ENCODE measurements at places on chromosomes 16 and 17.
A peak's percentile ranks its signal among the peaks of the same experiment; 100 is the strongest.

GRCh38 chr17:9181640-9182039, 160.3 kb downstream of the NTN1 start:
- no peak for DNase-seq

GRCh38 chr16:84072014-84072413, 29.4 kb upstream of the SLC38A8 start:
- DNase-seq: no peak

DNA sequence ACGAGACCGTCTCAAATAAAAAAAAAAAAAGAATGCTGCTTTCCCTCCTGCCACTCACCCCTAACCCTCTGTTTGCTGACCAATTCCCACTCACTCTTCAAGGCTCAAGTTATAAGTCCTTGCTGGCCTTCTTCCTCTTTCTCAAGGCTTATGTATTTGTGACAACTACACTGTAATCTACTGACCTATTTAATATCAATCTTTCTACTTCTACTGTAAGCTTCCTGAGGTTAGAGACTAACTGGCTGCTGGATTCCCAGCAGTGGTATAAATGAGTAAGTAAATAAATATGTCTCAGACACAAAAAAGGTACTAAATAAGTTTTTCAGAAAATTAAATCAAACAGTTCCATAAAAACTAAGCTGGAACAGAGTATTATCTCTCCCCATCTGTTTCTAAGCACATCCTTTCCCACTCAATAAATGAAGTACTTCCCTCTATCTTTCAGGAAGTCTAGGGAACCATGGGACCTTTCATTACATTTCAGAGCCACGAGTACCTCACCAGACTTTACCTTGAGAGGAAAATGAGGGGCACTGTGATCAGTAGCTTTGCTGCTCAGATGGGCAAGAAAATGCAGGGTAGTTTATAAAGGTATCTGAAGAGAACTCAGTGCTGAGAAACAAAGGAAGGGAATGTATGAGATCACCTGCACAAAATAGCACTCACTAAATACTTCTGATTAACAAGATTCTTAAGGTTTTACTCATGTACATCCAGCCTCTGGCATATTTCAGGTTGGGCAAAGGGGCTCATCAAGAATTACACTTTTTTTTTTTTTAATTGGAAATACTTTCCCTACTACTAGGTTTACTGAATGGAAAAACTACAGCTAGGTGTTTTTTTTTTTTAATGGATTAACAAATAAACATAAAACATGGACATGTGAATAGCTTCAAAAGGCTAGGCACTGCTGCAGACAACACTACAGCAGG, 10.8 kb downstream of the SSH2 start:
- no peak for DNase-seq

DNA sequence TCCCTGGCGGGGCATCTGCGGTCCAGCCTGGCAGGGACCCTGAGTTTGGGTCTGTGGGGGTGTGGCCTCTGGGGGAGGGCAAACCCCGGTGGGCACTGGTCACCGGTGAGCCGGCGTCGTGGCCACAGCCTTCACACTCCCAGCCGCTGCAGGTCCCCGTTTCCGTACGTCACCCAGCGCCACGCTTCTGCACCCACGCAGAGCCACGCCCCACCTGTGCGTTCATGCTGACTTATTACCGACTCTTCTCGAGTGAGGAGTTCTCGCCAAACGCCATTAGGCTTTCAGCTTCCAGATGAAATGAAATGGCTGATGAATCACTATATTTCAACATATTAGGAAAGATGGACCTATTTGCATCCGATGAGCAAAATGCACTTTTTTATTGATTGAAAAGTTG, 8.8 kb upstream of the SSTR5 start:
- no peak for DNase-seq

- DNase-seq: no peak
These were observed 3.8 kb downstream of the IGF2BP1 start for GRCh38 chr17:49000943-49001342.

GRCh38 chr17:50470426-50470825, 1.7 kb upstream of the CHAD start:
- DNase-seq: no peak

- no peak for DNase-seq
These were observed 515.0 kb upstream of the SALL1 start for GRCh38 chr16:51666074-51666473.

DNA sequence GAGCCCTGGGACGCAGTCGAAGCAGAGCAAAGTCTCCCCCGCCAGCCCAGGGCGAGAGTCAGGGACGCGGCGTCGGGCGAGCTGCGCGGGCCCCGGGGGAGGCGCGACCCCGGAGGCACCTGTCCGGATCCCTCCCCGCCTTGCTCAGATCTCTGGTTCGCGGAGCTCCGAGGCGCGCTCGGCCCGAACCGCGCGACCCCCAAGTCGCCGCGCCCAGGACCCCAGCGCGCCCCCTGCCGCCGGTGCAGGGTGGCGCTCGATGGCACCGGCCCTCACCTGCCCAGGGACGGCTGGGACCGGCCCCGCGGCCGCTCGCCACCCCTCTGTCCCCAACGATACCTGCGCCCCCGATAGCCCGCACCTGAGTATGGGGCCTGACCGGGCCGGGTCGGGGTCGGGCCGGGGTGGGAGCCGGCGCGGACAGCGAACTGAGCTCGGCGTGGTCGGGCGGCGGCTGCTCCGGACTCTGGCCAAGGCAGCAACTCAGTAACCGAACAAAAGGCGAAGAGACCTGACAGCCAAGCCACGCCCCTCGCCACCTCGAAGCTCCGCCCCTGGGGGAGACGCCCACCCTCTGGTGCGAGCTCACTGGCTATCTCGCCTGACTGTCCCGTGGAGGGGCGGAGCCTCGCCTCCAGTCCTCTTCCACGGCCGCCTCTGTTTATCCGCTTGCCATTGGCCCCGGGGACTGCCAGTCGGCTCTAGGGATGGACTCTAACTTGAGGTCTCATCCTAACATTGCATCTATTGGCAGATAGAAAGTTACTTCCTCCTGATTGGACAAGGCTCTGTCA, at the start of gene JUP:
TSS of gene JUP (minus strand) at position 485 of the 794 bp plus-strand sequence. CDS start 14,857 bp downstream, outside the sequence.
- DNase-seq: peak; percentile 98

DNA sequence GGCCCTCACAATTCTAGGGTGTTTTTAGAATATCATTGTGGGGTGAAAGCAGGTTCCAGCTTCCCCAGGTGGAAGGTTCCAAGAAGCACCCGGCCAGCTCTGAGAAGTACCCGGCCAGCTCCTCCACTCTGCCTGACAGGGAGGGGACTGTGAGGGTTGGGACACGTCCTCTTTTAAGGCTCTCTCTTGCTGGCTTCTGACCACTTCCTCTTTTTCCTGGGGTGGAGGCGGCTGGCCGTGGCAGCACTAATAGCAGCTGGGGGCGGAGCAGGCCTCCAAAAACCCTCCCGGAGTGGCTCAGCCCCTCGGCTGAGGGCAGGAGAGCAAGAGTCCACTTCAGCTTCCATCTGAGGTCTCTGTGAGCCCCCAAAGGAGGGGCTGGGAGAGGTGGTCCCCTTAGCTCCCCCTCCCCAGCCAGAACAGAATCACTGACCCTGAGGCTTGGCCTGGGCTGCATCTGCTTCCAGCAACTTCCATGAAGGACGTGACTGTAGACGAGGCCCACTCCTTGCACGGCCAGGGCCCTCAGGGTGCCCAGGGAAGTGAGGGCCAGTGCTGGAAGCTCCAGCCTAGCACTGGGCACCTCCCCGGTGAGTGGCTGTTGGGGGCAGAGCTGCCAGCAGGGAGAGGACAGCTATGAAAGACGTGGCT, 26.7 kb upstream of the PLCG2 start:
- DNase-seq: peak; percentile 59

DNA sequence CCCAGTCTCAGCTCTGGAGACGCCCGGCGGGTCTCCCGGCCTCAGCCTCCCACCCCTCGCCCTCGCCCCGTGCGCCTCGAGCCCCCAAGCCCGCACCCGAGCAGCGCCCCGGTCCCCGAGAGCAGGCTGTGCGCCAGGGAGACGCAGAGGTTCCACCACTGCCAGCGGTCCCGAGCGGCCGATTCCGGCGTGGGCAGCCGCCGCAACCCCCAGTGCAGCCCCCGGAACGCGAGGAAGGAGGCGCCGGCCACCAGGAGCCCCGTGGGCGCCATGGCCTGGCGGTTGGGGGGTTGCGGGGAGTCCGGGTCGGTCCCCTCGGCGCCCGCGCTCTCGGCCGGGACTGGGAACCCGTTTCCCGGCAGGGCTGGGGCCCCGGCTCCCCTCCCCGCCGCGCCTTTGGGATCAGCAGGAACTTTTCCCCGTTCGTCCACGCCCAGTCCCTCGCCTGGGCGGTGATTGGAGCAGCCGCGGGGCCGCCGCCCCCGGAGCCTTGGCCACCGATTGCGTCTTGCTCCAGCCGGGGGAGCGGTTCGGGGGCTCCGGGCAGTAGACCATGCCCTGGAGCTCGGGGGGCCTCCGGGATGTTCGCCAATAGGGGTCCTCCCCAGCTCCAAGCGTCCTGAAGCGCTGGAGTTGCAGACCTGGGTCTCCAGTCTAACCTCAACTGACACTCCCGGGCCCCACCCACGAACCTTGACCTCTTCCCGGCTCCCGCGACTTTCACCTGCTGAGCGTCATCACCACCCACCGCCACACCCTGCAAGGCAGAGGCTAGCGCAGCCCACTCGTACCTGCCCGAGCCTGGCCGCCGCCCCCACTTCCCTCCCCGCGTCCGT, at the start of gene TLCD2:
TSS of gene TLCD2 (minus strand) at position 407 of the 836 bp plus-strand sequence. CDS start at position 272, 135 bp downstream.
- no peak for DNase-seq

GRCh38 chr17:279331-279730, 73.3 kb downstream of the RPH3AL start:
- DNase-seq: no peak

DNA sequence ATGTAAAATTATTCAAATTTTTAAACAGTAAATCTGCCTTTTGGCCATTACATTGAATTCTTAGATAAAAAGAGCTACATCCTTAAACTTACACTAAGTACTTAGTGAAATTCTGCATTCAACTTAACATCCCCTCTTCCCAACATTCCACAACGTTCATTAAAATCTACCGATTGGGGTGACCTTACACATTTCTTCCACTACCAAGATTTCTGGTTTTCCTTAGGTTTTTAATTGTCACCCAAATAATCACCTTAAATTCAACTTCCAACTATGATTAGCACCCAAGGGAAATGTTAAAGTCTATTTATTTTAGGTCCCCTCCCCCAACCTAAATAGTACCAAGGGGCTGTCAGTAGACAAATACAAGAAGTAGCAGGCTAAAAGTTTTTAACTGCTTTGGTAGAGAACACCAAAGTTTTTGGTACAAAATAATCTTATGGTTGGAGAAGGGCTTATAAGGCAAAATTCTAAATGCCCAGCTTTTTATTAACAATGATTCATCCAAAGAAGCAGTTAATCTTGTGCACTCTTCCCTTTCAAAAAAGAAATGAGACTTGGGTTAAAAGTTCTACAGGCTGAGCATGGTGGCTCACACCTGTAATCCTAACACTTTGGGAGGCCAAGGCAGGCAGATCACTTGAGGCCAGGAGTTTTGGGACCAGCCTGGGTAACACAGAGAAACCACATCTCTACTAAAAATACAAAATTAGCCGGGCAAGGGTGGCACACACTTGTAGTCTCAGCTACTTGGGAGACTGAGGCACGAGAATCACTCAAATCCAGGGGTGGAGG, 4.7 kb downstream of the SRSF1 start:
- no peak for DNase-seq

DNA sequence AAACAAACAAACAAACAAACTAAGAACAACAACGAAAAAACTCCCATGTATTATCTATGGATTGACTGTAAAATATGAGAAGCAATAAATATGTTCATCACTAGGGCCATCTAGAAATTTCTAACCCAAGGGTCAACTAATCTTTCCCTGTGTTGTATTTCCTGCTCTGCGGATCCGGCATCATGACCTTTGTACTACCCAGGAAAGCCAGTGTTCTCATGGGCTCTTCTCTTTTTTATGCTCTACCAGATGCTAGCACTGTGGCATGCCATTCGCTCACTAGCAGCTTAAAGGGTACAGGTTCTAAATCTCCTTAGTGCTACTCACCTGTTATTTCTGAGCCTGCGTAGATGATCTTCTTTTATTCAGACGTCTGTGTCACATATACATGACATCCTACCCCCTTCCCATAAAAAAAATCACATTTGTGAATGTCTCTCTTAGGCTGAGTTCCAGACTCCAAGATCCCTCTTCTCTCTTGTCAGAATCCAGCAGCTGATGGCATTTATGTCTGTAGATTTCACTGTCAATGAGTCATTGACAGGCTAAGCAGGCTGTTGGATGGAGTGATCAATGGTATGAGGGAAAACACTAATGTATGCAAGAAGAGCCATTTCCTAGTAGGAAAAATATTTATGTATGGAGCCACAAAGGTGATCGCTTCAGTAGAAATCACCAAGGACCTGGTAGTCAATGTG, 100.0 kb downstream of the WWOX start:
- no peak for DNase-seq

DNA sequence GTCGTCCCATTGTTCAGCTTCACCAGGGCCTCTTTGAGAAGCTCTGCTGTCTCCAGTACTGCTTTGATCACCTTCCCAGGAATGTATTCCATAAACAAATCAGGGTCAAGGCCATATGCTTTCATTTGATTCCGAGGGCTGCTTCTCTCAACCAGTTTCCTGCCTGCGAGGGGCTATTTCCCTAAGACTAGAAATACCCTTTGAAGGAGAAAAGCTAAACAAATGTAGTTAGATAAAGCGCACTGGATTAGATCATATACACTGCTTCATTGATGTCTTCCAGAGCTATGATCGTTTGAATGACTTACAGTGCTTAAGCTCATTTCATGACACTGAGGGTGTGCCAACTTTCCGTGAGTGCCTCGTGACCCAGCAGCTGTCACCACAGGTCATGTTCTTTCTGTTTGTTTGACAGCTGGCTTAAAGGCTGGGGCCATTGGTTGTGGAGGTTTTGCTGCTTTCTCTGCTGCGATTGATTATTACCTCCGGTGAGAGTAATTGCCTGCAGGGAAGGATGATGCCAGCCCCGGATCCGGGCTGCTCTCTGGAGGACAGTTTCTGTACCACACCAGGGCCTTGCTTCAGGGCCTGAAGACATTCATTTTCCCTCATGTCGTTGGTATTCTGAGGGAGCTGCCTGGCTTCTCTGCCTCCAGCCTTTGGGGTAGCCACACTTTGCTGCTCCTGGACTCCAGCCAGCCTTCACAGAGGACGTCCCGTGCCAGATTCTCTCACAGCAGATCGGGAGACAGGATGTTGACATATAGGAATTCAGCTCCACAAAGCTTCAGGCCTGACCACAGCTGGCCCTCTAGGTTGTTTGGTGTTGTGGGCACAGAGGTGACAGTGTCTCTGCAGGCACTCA, 3.9 kb downstream of the TIMM22 start:
- DNase-seq: no peak

GRCh38 chr17:80949451-80950421, 41.9 kb upstream of the CHMP6 start:
- no peak for DNase-seq

- no peak for DNase-seq
These were observed 18.6 kb upstream of the ZNF629 start for GRCh38 chr16:30805370-30806169.

- DNase-seq: no peak
These were observed 12.2 kb upstream of the TERF2 start for GRCh38 chr16:69397821-69398521.
